ENCODE measurements at places on chromosomes 12 and 14.
A peak's percentile ranks its signal among the peaks of the same experiment; 100 is the strongest.

DNA sequence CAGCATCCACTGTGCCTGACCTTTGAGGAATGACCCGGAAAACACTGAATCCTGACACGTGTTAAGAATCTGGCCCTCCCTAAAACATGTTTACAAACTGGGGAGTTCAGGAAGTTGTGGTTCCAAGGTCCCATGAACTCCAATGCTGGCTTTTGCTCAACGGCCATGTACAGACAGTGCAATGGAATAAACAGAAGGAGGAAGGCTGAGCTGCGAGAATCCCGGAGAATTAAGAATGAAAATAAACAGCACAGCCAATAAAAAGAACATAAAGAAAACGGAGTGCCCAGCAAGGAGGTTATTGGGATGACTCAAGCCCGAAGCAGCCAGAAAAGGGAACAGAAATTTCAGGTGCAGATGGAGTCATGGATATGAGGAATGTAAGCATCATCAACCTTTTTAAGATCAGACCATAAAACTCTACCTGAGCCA lies 32.3 kb downstream of the BCL11B start:
- no peak for DNase-seq

GRCh38 chr12:5739917-5740316 lies 205.1 kb downstream of the ANO2 start:
- no peak for DNase-seq

GRCh38 chr14:49585803-49586672 lies at the start of gene RPS29:
RPS29 (minus strand) TSS chr14:49586380; CDS start chr14:49586346, 34 bp downstream.
- DNase-seq = peak; percentile 97

DNA sequence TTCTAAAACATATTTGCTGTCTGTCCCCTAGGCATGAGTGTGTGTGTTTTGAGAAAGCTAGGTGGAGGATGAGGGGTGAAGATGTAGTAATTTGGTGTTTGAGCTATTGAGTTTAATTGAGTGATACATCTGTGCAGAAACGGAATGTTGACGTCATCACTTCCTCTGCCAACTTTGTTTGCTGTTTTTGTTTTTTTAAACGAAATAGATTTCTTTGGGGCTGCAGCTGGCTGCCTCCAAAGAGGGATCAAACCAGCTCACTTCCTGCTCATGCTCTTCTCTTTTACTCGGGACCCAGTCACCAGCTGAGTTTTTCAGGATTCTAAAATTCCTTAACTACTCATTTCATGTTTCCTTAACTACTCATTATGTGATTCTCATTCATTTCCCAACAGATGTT lies 19.5 kb upstream of the CRACR2A start:
- no peak for DNase-seq

DNA sequence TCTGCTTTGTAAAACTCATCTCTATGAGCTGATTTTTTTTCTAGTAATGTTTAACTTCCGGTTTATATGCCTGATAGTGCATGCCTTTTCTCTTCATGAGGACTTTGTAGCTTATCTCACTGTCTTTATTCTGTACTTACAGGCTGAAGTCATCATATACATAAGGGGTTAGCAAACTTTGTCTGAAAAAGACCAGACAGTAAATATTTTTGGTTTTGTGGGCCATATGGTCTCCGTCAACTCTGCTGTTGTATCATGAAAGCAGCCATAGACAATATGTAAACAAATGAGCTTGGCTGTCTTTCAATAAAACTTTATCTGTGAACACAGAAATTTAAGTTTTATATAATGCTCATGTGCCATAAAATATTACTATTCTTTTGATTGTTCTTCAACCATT lies 172.1 kb downstream of the GXYLT1 start:
- DNase-seq = no peak

GRCh38 chr12:120119271-120119973 lies 2.9 kb upstream of the RAB35 start:
- DNase-seq = no peak

- DNase-seq = no peak
Measured at GRCh38 chr12:109358154-109358869, 10.6 kb downstream of the MYO1H start.

DNA sequence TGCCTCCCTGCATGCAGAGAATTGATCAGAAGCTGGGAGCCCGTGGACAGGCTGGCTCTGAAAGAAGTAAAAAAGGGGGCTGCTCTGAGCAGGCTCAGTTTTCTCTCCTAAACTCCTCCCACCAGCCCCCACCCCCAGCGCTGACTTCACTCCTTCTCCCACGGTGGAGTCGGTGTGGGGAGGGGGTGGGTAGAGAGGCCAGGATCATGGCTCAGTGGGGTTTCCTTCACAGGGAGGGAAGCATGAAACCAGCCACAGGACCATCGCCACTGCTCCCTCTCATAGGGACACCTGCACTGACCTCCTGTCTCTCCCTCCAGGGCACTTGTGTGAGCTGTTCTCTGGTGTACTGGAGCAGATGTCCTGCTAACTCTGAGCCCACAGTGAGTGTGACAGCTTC lies 78.9 kb downstream of the STAB2 start:
- no peak for DNase-seq

- DNase-seq = peak; percentile 23
Measured at GRCh38 chr12:10235761-10236631, 23.3 kb downstream of the GABARAPL1 start.

DNA sequence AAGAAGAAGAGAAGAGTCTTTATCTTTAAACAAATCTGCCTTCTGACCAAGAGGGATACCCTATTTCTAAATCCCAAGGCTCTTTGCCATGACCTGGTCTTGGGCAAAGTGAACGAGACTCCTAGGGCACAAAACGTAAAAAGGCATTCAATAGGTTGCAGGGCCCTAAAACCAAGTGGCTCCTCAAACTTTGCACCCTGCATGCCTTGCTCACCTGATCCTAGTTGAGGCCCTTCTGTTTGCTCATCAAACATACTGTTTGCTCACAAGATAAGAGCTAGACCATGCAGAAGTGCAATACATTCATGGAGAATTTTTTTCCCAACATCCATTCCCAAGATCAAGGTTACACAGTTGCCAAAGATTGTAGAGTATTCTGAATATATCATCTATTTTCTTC lies 7.9 kb upstream of the PRH1 start:
- DNase-seq = no peak

DNA sequence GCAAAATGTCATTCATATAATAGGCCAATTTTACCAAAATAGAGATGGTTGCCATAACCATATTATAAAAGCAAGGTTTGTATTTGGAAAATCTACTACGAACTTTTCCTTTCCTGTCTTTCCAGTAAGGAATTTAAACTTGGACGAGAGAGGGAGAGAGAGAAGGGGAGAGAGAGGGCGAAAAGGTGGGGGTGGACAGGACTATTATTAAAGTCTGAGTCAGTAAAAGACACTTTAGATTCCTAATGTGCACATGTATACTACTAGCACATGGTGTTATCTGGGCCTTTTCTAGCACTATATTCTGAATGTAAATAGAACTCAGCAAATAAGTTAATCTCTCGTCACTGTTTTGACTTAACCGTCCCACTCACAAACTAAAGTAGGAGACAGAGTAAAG lies 30.4 kb upstream of the FBLN5 start:
- DNase-seq = no peak
